ENCODE measurements at places on chromosomes 12 and 14. TPM values are rescaled to one million over a fixed set of nuclear protein-coding genes. Genes with fewer than 3 reads are reported as not detected.

Gene P2RX2
- not detected for total RNA-seq

Gene SALL2
- 2.7 TPM for total RNA-seq

Gene FOXN4
- not detected for total RNA-seq

Gene RNFT2
- total RNA-seq = not detected

Gene RNU6-7
- total RNA-seq = not detected

Gene CMKLR1
- total RNA-seq = 2.9 TPM

- DNase-seq = peak; percentile 65
Measured at GRCh38 chr12:69540987-69541386, 44.3 kb upstream of the CCT2 start.

DNA sequence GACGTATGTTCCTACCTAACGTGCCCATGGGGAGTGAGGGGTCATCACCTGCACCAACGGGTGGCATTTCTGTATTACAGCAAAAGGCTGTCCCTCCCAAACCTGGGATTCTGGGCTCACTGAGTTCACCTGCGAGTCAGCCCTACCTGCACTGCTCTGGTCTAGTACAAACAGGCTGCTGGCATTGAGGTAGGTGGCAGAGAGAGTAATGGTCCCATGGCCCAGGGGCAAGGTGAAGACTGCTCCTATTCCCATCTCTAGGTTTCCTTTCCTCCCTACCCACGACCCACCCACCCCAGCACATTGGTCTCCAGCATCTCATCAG lies 421 bp downstream of the SUOX start:
- no peak for DNase-seq

DNA sequence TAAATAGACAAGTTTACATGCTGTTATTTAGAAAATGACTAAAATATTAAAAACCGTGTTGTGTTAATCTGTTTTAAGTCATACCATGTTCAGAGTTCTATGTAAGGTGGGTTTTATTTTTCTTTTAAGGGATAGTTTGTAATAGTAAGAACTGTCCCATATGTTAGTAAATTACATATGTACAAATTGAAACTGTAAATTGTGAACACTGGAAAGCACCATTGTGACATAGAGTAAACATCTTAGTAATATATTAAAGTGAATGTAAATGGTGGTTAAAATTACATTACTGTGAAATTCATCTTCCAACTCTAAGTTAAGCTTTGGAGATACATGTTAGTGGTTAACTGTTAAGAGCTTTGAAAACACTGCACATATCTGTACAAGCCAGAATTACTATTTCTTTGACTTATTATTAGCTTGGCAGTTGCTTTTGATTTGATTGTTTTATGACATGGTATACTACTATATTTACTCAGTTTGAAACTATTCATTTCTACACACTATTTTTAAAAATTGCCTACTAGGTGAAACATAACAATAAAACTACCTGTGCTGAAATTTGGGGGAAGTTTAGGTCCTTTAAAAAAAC lies 27.4 kb upstream of the DIP2B start:
- no peak for DNase-seq

DNA sequence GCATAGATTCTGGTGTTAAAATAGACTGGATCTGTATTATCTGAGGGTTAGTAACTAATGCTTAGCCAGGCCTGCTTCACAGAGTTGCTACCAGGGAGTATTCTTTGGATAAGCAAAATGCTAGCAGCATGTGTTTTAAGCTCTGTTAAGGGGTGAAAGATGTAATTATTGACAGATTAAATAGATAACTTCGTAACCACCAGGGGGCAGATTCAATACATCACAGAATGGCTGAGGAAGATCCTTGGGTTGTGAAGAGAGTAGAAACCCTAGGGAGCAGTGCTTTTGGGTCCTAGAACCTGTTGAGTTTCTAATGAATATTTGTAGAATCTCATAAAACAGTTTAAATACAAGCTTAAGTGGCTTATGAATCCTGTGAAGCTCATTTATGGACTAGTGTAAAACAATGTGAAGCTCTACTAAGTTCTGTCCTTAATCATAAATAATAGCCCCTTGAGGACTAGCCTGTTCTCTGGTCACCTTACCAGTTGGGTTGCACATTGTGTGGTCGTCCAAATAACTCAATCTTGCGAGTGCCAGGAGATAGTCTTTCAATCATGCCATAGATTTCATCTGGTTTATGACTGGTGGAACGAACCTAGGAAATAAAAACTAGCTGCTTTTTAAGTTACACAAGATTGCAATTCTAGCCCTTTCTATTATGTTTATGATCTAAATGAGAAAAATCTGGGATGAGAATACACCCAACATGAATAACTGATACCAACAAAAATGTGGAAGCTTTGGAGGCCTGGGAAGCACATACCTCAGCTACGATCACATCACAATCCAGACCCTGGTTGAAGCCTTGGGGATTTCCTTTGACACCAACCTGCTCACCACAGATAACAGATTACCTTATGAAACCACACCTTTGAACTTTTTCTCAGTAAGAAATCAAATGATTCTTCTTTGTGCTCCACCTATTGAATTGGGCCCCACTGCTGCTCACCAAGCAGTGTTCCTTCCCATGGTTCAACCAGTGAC lies 12.3 kb downstream of the METTL3 start:
- DNase-seq = peak; percentile 80

GRCh38 chr14:20503898-20504297 lies 1.4 kb upstream of the RNASE10 start:
- DNase-seq = no peak

DNA sequence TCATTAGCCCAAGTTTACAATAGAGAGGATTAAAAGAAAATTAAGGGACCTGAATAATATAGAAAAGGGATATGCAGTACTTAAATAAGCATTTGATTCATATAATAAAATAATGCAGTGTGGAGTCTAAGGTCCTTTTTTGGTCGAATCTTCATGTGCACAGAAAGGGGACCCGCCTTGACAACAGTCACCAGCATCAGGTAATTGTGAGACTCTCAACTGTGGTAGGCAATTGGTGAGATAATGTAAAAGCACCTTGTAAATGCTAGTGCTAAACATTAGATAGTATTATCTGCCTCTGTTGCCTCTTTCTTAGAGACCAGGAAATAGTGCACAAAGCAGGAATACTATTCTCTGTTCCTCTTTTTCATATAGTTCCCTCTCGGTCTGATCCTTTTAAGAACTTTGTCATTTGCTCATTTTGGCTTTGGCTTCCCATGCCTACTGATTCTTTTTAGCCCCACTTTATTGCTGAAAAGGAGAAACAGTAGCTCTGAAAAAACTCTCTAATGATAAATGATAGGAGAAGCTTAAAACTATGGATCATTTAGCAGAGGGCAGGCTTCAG lies 17.5 kb downstream of the CHPT1 start:
- no peak for DNase-seq

- peak; percentile 2 for DNase-seq
Measured at GRCh38 chr14:71891970-71892369, 40.3 kb upstream of the RGS6 start.

DNA sequence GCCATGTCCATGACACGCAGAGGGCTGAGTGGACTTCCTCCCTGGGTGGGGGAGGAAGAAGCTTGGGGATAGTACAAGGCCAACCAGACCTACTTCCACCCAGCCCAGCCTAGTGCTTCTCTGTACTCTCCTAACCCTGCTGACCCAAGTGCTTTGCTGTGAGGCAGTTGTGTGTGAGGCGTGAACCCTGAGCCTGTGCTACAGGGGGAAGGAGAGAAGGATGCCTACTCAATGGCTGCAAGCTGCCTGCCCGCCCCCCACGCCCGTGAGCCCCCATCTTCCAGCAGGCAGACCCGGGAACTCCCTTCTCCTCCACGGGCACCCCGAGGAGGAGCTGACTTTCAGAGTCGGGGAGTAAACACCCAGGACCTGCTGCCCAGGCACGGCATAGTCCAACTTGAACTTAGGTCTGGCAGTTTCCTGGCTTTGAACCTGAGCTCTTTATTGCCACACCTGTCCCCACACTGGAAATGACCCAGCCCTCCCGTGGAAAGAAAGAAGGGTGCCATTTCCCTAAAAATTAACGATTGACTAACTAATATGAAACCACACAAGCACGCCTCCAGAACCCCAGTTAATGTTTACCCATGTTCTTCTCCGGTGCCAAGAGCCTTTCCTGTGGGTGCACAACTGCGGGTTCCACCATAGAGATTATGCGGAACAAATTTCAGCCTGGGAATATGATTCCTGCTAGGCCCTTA lies 10.8 kb downstream of the ALDH2 start:
- no peak for DNase-seq

DNA sequence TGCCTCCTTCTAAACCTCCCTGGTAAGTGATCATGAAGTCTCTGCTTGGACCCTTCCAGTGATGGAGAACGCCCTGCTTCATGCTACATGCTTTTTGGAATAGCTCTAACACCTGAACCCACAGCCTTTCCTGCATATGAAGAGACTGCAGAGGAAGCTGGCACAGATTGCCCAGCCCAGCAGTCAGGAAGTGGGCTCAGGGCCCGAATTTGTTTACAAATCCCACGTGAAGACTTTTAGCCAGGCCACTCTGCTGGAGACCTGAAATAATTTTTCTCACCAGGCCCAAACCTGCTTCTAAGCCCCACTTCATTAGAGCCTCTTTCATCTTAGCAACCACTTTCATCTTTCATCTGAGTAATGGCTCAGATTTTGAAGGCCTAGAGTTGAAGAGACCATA lies 22.9 kb downstream of the RTN1 start:
- DNase-seq = no peak

DNA sequence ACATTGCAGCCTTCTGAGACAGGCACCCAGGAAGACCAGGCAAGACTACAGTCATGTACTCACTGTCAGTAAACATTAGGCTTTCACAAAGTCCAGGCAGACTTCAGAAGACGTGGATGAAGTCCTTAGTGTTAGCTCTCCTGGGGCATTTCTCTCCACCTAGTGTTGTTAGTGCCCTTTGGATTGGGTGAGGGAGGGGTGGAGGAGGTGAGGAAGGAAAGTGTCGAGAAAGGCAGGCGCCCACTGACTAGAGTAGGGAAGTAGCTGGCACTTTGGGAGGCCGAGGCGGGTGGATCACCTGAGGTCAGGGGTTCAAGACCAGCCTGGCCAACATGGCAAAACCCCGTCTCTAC lies 20.2 kb downstream of the TMEM229B start:
- no peak for DNase-seq

DNA sequence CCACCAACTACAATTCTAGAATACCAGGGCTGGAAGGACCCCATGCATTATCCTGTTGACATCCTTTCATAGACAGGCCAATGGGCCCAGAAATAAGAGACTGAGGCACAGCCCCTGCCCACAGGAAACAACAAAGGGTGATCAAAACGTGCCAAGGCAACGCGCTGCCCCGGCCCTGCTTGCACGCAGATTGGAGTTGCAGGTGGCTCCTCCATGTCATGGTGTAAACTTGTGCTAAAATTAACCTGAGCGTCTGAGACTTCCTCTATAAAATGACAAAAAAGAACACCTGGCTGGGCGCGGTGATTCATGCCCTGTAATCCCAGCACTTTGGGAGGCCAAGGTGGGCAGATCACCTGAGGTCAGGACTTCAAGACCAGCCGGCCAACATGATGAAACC lies 30.1 kb downstream of the SPRING1 start:
- no peak for DNase-seq

- peak; percentile 47 for DNase-seq
Measured at GRCh38 chr12:75289753-75290152, 40.4 kb downstream of the CAPS2 start.

GRCh38 chr12:62003701-62004100 lies 256.5 kb upstream of the USP15 start:
- no peak for DNase-seq

DNA sequence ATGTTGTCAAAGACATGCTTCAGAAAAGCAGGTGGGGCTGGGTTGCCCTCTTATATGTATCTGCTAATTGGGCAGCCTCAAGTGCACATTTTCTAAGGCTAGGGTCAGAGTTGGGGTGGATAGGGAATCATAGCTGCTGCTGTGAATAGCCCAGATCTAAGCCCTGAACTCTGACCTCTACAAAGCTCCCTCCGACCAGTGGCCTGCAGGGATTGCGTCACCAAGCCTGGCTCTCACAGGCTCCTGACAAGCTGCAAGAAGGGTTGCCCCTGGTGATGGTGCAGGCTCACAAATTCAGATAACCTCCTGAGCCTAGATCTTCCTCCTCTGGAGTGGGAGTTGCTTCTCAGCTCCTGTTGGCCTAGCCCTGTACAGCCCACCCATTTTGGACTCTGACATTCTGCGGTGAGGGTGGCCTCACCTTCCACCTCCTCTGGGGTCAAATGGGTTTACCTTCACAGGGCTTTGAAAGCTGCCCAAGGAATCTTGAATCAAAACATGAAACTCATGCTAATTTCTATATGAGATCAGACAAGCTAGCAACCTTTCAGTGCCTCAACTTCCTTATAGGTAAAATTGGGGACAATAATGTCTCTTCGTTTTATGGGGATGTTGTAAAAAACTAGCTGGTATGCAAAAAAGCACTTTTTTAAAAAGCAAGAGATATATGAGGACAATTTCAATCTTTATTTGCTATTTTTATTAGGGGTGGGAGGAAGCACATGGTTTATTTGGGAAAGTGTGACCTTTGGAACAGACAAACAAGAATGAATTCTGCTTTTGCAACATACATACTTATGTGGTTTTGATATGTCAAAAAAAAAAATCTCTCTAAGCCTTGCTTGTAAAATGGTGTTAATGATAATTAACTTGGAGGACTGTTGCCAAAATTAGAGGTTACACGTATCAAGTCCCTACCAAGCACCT lies 4.9 kb upstream of the SUSD6 start:
- DNase-seq = no peak

DNA sequence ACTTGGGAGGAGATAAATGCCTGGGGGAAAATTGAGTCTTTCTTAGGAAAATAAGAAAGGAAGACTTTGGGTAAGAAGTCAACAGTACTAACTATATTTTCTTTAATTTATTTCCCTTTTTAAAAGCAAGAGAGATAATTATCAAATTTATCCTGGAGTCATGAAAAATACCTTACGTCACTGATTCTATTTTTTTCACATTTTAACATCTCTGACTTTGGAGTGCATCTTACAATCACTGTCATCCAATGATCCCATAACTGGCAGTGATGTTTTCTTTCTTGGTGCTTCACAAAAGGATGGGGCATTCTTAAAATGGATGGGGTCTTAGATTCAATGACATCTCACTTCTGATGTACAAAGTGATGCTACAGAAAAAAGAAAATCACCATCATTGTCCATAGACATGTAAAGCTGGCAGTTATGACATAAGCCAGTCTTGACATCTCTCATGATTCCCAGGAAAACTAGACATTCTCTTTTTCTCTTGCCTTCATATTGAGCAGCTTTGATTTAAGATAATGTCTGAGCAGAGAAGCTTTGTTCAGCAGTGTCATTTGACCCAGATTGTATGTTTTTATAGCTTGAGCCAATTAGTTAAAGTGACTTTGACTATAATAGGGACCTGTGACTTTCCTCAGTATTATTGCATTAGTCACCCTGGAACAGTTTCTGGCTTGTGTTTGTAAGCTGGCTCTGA lies 236.2 kb downstream of the EGLN3 start:
- DNase-seq = peak; percentile 53

Measured in GM23248 (cell line).